GF-D8 (cell line): ENCODE measurements at places on chromosomes 12 and 14.

GRCh38 chr12:121581686-121582429, 1.0 kb upstream of the KDM2B start:
- DNase-seq, result no peak

GRCh38 chr12:103475073-103475472, 20.7 kb downstream of the C12orf42 start:
- no peak for DNase-seq

GRCh38 chr14:55814873-55815272, 234.9 kb downstream of the KTN1 start:
- DNase-seq, result no peak

DNA sequence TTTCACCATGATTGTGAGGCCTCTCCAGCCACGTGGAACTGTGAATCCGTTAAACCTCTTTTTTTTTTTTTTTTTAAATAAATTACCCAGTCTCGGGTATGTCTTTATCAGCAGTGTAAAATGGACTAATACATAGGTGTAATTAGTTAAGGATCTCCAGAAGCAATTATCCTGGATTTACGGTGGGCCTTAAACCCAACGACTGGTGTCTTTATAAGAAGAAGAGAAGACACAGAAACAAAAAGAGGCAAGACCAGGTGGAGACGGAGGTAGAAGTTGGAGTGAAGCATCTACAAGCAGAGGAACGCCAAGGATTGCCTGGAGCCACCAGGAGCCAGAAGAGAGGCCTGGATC, 114.6 kb upstream of the MAP1LC3B2 start:
- DNase-seq, result no peak

- DNase-seq, result no peak
Observed at GRCh38 chr12:110641521-110641920, 27.6 kb downstream of the TCTN1 start.

GRCh38 chr14:92513966-92514843, 624 bp downstream of the RIN3 start:
- no peak for DNase-seq

DNA sequence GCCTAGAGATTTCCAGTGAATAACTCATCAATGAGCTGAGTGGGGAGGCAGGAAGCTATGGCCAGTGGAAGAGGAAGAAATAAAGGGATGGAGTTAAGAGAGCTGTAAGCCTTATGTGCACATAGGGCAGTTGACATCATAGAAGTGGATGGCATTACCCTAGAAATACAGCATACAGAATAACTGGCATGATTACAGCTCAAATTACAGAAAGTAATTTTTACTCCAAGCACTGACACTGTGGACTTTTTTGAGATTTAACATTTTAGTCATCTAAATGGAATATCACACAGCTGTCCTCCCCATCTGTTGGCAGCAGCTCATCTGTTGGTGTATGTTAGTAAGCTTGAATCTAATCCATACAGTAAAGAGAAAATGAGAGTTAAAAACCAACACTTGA, 5.4 kb upstream of the IPO8 start:
- DNase-seq, result no peak

DNA sequence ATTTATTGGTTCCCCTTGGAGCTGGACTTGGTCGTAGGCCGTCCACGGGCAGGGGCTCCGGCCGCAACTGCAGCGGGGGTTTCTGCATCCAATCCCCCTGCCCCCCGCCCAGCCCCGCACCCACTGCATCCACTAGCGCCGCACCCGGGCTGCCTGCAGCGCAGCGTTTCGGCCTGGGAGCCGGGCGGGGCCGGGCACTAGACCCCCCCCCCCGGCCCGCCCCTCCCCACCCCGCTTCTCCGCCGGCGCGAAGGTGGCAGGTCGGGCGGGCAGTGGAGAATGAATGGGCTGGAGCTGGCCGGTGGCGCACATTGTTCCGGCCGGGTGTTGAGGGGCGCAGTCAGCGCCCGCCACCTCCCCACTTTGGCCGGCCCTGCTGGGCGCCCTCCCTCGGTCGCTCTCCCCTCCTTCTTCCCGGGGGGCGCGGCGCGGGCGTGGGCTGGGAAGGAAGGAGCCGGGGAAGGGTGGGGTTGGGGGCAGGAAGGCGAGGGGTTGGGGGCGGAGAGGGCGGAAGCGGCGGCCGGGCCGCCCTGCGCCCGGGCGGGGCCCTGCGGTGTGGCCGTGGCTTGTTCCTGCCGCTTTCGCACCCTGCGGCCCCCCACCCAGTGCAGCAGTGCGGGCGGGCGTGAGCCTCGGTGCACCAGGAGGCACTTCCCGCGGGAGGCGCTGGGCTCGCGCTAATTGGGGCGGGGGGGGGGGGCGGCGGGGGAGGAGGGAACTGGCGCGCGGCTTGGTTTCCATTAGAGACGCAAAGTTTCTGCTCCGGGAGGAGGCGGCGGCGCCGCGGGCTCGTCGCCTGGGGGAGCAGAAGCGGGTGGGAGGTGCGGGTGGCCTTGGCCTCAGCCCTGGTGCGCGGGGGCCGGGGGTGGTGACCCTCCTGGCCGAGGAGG, 841 bp downstream of the CALM1 start:
- DNase-seq, result peak; percentile 17

DNA sequence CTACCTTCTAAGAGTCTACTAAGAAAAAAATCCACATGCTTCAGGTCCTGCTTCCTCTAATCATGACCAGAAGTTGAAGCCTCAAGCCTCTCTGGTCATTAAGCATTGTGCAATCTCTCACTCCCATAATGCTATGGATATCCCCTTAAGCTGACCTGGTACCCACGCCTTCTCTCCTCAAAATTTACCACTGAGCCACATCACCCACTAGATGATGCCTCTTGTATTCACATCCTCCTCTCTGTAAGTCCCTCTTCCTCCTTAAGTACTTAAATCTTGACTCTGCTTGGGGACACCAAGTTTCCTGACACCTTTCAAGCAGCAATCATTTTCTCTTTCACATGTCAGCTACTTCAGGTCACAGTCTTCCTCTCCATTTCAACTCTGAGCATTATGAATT, 9.8 kb downstream of the GALNT4 start:
- no peak for DNase-seq

DNA sequence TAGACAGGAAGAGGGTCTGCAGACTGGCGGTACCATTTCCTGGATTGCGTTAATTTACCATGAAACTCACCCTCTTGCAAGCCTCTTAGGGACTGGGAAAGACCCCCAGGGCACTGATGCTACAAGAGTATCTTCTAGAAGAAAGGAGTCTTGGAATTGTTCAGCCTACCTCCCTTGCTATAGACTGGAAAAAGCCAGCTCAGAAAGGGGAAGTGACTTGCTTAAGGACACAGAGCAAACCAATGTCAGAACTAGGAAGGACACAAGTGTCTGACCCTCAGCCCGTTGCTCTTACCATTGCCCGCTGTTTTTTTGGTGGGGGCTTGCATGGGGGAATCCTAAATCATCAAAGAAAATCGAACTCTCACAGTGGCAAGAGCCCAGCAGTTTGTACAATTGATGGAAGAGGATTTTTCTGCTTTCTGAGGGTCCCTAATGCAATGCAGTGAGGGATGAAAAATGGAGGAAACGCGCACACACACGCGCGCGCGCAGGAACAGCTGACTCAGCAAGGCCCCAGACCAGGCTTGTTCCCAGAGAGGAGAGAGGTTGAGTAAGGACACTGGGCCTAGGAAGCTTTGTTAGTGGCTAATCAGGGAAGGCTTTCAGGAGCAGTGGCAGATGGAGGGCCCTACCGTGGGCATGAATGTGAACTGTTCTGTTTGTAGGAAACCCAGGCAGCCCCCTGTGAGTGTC, 50.9 kb downstream of the RIN3 start:
- no peak for DNase-seq
